ENCODE measurements at places on chromosomes 7 and 10.

- no peak for DNase-seq
These were observed 55.5 kb upstream of the PTPN12 start for GRCh38 chr7:77481615-77482014.

- no peak for DNase-seq
These were observed 10.7 kb downstream of the ATOH7 start for GRCh38 chr10:68221196-68221595.

GRCh38 chr7:147535701-147536111 lies 1054.9 kb upstream of the C7orf33 start:
- DNase-seq: no peak

DNA sequence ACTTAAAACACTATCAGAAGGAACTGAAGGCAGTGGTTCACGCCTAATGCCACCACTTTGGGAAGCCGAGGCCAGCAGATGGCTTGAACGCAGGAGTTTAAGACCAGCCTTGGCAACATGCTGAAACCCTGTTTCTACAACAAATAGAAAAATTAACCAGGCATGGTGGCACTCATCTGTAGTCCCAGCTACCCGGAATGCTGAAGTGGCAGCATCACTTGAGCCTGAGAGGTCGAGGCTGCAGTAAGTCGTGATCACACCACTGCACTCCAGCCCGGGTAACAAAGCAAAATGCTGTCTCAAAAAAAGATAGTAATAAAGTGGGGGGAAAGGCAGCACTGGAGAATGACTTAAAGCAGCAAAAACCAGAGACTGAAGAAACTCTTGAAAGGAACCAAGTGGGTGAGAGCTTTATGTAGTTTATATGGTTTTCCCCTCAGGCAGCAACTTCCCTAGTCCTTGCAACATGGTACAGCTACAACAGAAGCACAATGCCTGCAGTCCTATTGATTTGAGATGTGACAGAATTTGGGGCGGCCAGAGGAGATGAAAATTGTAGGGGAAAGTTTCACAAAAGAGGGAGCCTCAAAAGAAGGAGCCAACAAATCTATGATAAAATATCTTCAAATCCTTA lies 38.1 kb downstream of the GDI2 start:
- no peak for DNase-seq

DNA sequence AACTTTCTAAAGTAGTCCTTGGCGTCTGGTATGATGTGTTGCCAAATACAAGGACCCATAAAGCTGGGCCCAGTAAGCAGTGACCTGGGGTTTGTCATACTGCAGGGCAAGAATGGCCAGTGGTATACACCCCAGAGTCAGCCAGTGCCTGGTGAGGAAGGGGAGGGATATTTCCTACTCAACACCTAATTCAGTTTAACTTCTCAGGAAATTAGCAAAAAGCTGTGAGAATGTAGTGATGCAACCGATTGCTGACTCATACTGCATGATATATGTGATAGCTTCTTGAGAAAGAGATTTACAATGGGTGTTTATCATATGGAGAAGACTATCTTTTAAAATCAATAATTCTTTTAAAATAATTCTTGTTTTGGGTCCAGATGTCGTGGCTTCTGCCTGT lies 889.3 kb upstream of the CELF2 start:
- no peak for DNase-seq
